ENCODE measurements at places on chromosomes 2 and 18.

DNA sequence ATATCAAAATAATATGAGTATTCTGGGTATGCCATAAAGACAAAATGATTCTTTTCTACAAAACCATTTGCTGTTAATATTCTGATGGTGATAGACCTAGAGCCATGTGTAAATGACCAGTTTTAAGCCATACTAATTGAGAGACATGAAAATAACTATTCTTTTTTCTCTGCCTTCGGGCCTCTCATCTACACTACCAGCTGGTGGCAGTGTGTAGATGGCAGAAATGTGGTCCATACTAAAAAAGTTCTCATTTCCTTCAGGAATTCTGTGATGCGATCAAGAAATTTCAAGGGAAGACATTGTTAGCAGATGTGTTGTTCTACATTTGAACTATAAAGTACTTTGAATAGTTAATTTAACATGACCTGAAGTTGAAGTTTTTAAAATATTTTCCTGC, 485.2 kb downstream of the TRIB2 start:
- no peak overlapping the region for H3K4me3 ChIP-seq
- no peaks in the 10 kb centered on the region for H3K36me3 ChIP-seq
- DNase-seq: no peak
- H3K4me1 ChIP-seq: no peaks in the 10 kb centered on the region
- no peaks in the 10 kb centered on the region for H3K27me3 ChIP-seq

- no peaks in the 10 kb centered on the region for H3K36me3 ChIP-seq
- H3K27me3 ChIP-seq: no peaks in the 10 kb centered on the region
- H3K4me3 ChIP-seq: no peak overlapping the region
- no peaks in the 10 kb centered on the region for H3K4me1 ChIP-seq
Observed at GRCh38 chr2:229071292-229071976, 199.7 kb downstream of the PID1 start.

- H3K4me1 ChIP-seq: no peaks in the 10 kb centered on the region
- no peaks in the 10 kb centered on the region for H3K36me3 ChIP-seq
- H3K27ac ChIP-seq: no peak overlapping the region
- DNase-seq: no peak
Observed at GRCh38 chr2:189639007-189639609, 22.2 kb upstream of the ASNSD1 start.

DNA sequence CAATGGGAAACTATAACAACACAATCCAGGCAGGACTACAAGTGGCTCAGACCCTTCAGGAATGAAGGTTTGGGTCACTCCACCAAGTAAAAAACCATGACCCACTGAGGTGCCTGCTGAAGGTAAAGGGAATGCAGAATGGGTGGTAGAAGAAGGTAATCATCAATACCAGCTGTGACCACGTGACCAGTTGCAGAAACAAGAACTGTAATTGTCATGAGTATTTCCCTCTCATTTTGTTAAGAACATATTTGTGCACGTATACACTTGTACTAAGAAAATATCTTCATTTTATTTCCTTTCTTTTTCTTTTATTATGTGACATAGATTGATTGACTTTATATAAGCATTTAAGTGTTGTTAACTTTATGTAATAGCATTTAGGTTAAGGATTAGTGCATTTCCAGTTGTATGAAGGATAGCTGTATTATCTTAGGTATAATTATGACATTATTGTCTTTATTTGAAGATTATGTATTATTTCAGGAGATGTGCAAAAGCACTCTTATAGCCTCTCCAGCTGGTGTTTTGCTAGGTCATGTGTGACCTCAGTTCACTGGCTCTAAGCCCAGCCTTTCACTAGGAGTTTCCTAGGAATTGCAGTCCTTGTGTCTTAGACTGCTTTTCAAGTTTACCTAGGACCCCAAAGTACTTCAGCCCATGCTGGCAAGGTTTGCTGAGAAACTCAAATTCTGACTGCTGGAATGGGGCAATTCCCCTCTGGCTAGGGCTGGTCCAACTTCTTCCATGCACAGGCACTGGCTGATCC, 125.7 kb upstream of the DPP10 start:
- H3K36me3 ChIP-seq: peaks cover 3% of the 10 kb centered on the region
- H3K4me1 ChIP-seq: no peaks in the 10 kb centered on the region
- H3K4me3 ChIP-seq: no peak overlapping the region
- no peak for DNase-seq

DNA sequence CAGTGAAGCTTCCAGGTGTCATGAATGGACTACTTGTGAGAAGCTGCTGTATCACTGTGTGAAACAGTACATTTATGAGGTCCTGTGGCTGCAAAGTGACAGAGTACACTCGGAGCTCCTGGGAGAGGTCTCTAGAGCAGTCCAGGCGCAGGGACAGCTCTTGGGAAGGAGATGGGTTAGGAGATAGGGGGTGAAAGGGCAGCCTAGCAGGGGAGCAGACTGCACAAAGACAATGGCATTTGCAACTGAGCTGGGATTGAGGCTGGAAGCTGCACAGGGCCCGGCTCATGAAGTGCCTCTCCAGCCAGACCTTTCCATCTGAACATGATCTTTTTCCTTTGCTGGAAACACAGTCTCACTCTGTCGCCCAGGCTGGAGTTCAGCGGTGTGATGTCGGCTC, 83.6 kb downstream of the RHOB start:
- H3K4me1 ChIP-seq: no peaks in the 10 kb centered on the region
- H3K4me3 ChIP-seq: no peak overlapping the region
- no peaks in the 10 kb centered on the region for H3K36me3 ChIP-seq

DNA sequence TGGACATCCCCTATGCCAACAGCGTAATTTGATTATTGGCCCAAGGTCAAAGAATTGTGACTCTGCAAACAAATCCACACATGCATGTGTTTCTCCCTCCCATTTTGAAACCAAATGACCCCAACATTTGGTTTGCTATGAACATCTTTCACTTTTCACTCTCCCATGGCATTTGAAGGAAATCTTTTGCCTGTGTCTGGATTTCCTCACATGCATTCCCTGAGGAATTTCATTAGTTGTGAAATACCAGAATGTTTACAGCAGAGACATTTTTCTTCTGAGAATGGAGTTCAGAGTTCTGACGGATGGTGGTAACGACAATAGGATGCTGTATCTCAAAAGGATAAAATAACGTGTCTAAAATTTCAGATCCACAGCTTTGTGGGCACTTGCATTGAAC, 60.3 kb upstream of the LMAN1 start:
- no peak for DNase-seq
- no peaks in the 10 kb centered on the region for H3K4me1 ChIP-seq
- no peaks in the 10 kb centered on the region for H3K27me3 ChIP-seq
- no peak overlapping the region for H3K27ac ChIP-seq

GRCh38 chr2:69138793-69139459, 125.9 kb downstream of the ANTXR1 start:
- no peaks in the 10 kb centered on the region for H3K4me1 ChIP-seq
- H3K36me3 ChIP-seq: no peaks in the 10 kb centered on the region
- no peak overlapping the region for H3K4me3 ChIP-seq
- no peaks in the 10 kb centered on the region for H3K27me3 ChIP-seq
- no peak for DNase-seq

DNA sequence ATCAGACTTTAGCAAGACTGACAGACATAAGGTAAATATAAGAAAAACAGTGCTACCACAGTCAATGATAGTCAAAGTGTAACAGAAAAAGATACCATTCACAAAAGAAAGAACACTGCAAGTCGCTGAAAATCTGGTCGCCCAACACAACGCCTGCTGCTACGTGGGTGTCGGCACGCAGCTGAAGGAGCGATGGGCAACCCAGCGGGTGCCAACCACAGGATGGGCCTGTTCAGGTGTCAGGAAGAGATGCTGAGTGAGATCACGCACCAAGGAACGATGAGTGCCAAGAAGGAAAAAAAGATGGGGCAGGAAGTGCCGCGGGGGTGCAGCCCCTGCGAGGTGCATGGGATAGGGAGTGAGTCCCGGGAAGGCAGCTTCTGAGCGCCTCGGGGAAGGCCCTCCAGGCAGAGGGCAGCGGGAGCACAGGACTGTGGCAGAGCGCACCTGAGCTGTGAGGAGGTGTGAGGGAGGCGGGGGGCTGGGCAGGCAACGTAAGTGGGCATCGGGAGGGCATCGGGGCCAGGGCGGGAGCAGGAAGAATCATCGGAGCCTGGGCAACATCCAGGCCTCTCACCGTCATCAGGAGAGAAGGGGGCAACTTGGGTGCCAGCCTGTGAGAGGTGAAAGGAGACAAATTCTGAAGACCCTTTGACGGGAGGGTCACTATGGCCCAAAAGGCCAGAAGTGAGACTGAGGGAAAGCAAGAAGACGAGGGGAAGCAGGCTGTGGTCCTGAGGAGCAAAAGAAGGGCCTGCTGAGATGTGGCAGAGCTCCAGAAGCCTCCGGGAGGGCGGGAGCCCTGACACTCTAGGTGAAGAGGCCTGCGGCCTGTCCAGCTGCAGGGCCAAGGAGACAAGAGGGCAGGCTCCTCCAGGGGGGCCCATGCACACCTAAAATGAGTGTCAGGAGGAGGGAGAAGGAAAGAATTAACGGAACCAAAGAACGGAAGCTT, 14.8 kb upstream of the MTERF4 start:
- H3K36me3 ChIP-seq: no peaks in the 10 kb centered on the region
- no peak overlapping the region for H3K4me3 ChIP-seq
- H3K4me1 ChIP-seq: no peaks in the 10 kb centered on the region

DNA sequence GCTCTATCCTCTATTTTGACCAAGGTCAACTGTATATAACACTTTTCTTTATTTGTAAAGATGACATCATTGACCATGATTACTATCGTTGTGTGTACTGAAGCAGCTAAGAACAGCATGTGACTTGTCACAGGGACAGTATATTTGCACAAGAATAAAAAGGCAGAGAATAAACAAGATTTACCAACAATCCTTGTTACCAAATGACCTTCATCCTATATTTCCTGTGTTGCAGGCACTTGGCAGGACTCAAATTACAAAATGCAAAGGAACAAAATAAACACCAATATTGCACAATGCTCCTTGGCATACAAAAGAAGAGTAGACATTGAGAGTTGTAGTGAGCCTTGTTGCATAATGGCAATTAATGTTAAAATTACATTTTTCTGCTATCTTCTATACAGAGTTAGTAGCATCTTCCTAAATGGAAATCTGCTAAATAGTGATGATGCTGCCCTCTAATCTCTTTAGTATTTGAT, 61.8 kb downstream of the RFTN2 start:
- DNase-seq: no peak
- H3K27me3 ChIP-seq: no peaks in the 10 kb centered on the region
- H3K36me3 ChIP-seq: no peaks in the 10 kb centered on the region
- no peak overlapping the region for H3K27ac ChIP-seq
- no peak overlapping the region for H3K4me3 ChIP-seq

DNA sequence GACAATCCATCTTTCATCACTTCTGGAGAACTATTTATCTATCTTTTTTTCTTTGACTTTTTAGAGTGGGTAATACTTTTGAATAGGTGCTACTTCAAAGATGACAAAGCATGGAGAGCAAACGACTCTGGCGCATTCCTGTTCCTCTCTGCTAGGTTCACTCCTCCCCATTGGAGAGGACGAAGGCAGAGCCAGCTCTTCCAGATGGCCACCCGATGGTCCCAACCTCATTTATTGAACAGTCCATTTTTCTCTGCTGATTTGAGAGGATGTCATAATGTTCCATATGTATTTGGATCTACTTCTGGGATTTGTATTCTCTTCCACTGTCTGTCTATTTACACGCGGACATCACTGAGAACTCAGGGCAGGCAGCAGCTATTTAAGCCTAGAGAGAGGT, 284.3 kb upstream of the CXCR4 start:
- H3K27ac ChIP-seq: no peak overlapping the region
- H3K4me3 ChIP-seq: no peak overlapping the region
- DNase-seq: no peak
- H3K27me3 ChIP-seq: no peaks in the 10 kb centered on the region
- H3K4me1 ChIP-seq: no peaks in the 10 kb centered on the region
- no peaks in the 10 kb centered on the region for H3K36me3 ChIP-seq

DNA sequence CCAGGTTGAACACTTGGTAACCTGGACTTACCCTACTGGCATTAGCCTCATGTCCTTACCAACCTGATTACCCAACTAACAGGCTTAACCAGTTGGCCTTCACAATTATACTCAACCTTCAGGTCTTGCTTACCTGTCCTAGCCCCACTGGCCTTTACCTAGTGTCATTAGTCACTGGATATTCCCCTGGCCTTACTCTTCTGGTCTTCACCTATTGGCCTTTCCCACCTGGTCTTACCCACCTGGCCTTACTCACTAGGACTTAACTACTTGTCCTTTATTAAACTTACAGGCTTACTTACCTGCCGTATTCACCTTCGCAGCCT, 131.1 kb upstream of the ZSWIM2 start:
- no peaks in the 10 kb centered on the region for H3K4me1 ChIP-seq
- H3K4me3 ChIP-seq: no peak overlapping the region
- no peaks in the 10 kb centered on the region for H3K36me3 ChIP-seq
- no peak overlapping the region for H3K27ac ChIP-seq
- no peak for DNase-seq

DNA sequence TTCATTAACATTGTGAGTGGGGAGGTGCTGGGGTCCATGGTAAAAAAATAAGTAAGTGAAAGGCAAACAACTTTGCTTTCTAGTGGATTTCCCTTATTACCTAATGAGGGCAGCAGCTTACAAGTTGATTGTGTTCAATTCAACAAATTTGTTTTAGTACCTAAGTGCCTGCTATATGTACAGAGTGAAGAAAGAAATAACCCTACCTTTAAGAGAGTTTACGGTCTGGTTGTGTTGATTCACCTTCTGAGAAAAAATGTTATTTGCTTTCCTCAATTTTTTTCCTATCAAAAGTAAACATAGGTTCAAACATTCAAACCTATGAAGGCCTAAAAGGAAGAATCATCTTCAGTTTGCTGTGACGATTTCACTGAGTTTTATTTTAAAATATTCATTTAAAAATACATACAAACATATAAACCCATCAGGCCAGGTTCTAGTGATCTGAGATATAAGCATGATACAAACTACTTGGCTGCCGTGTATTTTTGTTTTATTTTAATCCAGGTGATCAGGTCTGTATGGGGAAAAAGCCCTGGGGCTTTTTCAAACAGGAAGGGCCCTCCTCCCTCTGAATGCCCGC, 1.5 kb upstream of the SPTBN1 start:
- H3K4me3 ChIP-seq: peak overlapping the region; percentile 89
- H3K36me3 ChIP-seq: no peaks in the 10 kb centered on the region
- no peaks in the 10 kb centered on the region for H3K4me1 ChIP-seq
- no peak for DNase-seq
- H3K27me3 ChIP-seq: no peaks in the 10 kb centered on the region

DNA sequence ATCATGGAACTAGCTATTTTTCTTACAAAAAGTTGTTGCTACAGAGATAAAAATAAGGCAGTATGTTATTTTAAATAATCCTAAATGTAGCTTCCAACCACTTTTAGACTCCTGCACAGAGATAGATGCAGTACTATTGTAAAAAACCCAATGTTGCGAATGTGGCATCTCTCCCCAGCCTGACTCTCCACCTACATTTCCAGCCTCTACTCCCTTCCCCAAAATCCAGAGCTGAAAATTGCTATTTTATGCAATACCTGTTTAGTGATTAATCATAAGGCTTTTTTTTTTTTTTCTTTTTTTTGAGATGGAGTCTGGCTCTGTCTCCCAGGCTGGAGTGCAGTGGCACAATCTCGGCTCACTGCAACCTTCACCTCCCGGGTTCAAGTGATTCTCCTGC, 39.4 kb downstream of the SPRED2 start:
- no peaks in the 10 kb centered on the region for H3K36me3 ChIP-seq
- H3K27ac ChIP-seq: no peak overlapping the region
- no peak overlapping the region for H3K4me3 ChIP-seq
- peaks cover 2% of the 10 kb centered on the region for H3K4me1 ChIP-seq
- DNase-seq: no peak
- H3K27me3 ChIP-seq: no peaks in the 10 kb centered on the region

Measured in breast epithelium (tissue), 4 donors.